Vagina (tissue), 2 donors: ENCODE measurements at places on chromosomes 6 and 20.

GRCh38 chr6:142195862-142196541 lies 48.9 kb downstream of the VTA1 start:
- no peak for DNase-seq
- H3K27me3 ChIP-seq = no peaks in the 10 kb centered on the region
- H3K27ac ChIP-seq = no peak overlapping the region
- no peak overlapping the region for H3K4me3 ChIP-seq
- peaks cover 4% of the 10 kb centered on the region for H3K4me1 ChIP-seq
- H3K36me3 ChIP-seq = peaks cover 15% of the 10 kb centered on the region

DNA sequence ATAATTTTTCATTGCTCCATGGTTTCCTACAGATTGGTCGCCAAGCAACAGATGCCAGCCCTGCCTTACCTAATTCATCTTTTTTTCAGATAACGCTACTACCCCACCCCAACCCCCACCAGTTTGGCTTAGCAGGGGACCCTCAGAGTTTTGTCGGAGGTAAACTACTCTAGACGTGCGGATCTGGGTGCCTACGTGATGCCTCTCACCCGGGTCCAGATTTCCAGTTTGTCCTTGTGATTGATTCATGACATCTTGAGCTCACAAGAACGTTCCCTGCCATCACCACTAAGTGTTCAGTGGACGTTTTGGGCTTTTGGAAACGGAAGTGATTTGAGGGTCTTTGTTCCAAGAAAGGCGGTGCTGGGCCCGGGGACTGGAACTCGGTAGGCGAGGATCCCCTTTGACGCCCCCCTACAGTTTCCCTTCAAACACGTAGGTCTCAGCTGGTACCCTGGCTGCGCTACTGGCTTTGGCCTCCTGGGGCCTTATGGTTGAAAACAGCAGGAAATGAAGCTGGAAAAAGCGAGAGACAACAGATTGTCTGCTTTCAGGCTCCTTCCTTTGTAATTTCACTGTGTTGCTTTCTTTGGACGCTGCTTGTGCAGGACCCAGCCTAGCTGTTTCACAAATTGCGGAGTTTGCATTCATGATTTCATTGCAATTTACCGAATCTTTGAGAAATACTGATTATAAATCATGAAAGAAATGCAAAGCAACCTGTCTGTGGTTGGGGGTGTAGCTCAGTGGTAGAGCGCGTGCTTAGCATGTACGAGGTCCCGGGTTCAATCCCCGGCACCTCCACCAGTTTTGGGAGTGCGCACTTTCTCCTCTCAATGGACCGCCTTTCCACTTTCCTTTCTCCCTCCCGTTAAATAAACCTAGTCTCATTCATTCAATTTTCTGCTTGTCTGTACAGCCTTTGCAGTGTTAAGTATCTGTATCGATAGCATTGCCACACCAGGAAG lies 81.0 kb downstream of the GPX5 start:
- no peak for DNase-seq
- no peaks in the 10 kb centered on the region for H3K27me3 ChIP-seq
- H3K36me3 ChIP-seq = no peaks in the 10 kb centered on the region
- H3K4me1 ChIP-seq = peaks cover 9% of the 10 kb centered on the region

DNA sequence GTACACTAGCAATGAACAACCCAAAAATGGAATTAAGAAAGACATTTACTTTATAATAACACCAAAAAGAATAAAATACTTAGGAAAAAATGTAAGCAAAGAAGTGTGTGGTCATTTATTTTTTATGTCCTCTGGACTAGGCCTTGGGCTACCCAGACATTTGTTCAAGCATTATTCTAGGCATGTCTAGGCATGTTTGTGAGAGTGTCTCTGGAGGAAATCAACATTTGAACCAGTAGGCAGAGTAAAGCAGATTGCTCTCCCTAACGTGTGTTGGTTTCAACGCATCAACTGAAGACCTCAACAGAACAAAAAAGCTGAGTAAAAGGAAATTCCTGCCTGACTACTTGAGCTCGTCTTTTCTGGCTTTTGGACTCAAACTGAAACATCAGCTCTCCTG lies 84.5 kb downstream of the ANKEF1 start:
- no peak overlapping the region for H3K27ac ChIP-seq
- no peaks in the 10 kb centered on the region for H3K36me3 ChIP-seq
- no peak for DNase-seq
- no peaks in the 10 kb centered on the region for H3K27me3 ChIP-seq
- no peak overlapping the region for H3K4me3 ChIP-seq

DNA sequence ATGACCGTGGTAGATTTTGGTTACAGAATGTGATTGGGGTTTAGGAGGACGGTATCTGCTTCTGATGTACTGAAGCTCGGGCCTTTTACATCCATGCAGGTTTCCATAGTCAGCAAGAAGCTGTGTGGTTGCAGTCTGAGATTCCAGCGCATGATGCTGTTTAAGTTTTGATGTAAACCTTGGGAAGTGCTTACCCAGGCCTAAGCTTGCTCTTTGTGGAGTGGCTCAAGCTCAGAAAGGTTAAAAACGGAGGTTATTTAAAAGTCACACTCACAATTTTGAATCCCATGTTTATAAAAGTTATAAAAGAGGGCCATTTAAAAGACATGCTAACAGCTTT lies 121.4 kb downstream of the TIAM2 start:
- H3K36me3 ChIP-seq = no peaks in the 10 kb centered on the region
- H3K27me3 ChIP-seq = no peaks in the 10 kb centered on the region
- H3K27ac ChIP-seq = no peak overlapping the region
- H3K4me1 ChIP-seq = no peaks in the 10 kb centered on the region
- no peak for DNase-seq

DNA sequence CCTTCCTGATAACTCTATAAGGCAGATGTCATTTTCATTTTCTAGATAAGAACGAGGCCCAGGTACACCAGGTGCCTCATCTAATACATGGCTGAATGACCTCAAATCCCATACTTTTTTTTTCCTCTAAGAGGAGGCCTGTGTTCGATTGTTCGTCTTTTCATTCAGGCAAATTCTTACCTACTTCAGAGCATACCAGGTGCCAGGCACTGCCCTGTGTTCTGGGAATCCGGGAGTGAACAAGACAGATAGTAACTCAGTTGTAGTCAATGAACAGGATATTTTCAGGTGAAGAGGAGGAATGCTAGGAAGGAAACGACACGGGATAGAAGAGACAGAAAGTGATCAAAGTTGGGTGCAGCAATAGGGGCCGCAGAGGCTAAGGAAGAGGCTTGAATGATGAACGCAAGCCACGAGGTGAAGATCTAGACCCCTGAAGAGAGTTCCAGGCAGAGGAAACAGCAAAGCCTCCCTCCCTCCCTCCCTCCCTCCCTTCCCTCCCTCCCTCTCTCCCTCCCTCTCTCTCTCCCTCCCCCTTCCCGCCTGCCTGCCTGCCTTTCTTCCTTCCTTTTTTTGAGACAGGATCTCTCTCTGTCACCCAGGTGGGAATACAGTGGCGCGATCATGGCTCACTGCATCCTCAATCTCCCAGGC lies 150.1 kb upstream of the ZNF217 start:
- H3K4me1 ChIP-seq = peaks cover 11% of the 10 kb centered on the region
- H3K27ac ChIP-seq = no peak overlapping the region
- no peak for DNase-seq

GRCh38 chr6:149694921-149695320 lies 23.0 kb downstream of the LATS1 start:
- peaks cover 24% of the 10 kb centered on the region for H3K4me1 ChIP-seq
- no peak overlapping the region for H3K4me3 ChIP-seq

DNA sequence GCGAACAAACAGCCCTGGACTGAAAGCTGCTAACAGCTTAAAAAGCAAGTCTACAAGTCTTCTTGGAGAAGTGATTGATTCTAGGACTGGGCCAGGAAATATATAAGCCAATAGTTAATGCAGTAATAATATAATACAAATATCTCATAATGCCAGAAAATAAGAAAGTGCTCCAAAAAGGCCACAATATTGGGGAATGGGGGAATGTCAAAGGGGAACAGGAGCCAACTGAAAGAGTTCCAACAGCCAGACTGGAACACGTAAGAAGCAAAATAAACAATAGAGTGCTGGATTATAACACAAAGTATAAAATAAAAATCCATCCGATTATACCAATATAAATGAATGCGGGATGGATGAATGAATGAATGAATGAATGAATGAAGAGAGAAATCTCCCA lies 295.8 kb downstream of the NRN1 start:
- no peak overlapping the region for H3K27ac ChIP-seq
- H3K36me3 ChIP-seq = no peaks in the 10 kb centered on the region
- no peak for DNase-seq
- no peak overlapping the region for H3K4me3 ChIP-seq

DNA sequence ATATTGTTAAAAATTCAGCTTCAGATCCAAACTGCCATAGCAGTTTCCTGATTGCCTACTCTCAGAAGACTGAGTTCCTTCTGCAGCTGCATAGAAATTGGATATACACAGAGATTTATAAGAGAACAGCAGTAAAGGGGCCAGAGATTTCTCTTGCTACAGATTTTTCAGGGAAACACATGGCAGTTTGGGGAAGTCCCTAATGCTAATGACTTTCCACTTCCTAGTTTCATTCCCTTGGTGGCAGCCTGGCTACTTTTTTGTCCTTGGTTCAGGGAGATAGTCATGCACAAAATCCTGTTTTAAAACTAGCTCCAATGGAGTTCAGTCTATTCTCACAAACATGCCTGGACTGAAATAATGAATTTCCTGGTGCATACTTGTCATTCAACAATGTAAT lies 125.3 kb upstream of the PLCB4 start:
- H3K27me3 ChIP-seq = no peaks in the 10 kb centered on the region
- H3K4me3 ChIP-seq = no peak overlapping the region
- H3K4me1 ChIP-seq = peaks cover 17% of the 10 kb centered on the region
- no peaks in the 10 kb centered on the region for H3K36me3 ChIP-seq

DNA sequence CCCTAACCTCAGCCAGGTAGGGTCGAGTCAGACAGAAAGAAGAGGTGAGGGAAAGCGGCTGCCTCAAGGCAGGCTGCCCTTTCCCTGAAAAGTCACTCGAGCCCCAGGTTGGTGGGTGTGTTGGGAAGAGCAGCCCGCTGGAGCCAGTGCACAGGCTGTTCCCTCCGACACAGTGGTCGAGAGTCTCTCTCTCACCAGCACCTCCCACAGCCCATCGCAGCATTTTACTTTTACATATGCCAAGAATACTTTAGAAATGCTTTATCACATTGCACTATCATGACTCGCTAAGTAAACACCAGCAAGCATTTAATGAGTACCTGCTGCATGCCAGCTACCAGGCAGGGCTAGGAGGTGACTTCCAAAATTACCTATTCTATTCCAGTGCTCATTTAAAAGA lies 1.7 kb downstream of the PRPH2 start:
- H3K27ac ChIP-seq = no peak overlapping the region
- no peak overlapping the region for H3K4me3 ChIP-seq
- peaks cover 3% of the 10 kb centered on the region for H3K4me1 ChIP-seq
- no peaks in the 10 kb centered on the region for H3K36me3 ChIP-seq
- DNase-seq = no peak

DNA sequence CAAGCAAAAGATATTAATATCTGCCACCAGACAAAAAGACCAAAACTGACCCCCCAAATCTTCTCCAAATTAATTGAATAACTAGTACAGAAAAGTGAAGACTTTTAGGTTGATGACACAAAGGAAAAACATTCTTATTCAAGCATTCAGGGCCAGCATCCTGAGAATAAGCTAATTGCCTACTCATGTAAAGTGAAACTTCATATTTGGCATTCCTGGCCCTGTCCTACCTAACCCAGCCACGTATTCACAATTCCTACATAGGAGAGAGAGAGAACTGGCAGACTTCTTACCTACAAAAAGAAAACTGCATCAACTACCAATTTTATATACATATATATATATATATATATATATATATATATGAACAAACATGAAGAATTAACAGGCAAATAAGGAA lies 4.9 kb upstream of the ASCC3 start:
- no peak overlapping the region for H3K4me3 ChIP-seq
- H3K27ac ChIP-seq = no peak overlapping the region
- no peak for DNase-seq
- no peaks in the 10 kb centered on the region for H3K36me3 ChIP-seq
- peaks cover 12% of the 10 kb centered on the region for H3K4me1 ChIP-seq
- H3K27me3 ChIP-seq = no peaks in the 10 kb centered on the region

DNA sequence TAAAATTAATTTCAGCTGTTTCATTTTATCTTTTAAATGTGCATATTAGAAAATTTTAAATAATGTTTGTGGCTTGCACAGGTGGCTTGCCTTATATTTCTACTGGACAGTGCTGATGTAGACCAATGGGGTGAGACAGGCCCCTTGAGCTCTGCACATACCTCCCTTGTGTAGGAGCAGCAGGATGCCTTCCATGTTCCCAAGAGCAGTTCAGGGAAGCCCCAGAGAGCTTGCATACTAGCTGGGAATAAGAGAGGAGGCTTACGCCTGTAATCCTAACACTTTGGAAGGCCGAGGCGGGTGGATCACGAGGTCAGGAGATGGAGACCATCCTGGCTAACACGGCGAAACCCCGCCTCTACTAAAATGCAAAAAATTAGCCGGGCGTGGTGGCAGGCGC lies 61.4 kb downstream of the RFPL4B start:
- no peaks in the 10 kb centered on the region for H3K36me3 ChIP-seq
- no peak overlapping the region for H3K4me3 ChIP-seq
- DNase-seq = no peak
- no peak overlapping the region for H3K27ac ChIP-seq

DNA sequence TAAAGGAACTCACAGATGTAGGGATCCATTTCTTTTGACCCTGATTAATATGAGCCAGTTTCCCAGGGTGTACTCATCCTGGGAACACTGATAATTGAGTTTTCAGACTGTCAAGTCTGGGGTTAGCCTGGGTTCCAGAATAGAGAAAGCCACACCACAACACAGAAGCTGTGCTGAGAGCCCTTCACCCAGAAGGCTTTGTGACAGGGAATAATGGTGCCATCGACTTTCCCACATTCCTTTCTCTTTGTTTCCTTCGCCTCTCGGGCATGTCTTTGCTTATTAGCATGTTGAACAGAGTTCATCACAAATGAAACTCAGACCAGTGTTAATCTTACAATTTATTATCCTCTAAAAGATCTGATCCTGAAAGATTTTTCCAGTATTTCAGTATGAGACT lies 95.0 kb downstream of the TCP11 start:
- no peak for DNase-seq
- H3K4me3 ChIP-seq = no peak overlapping the region
- no peaks in the 10 kb centered on the region for H3K36me3 ChIP-seq
- H3K4me1 ChIP-seq = peaks cover 86% of the 10 kb centered on the region
- H3K27ac ChIP-seq = peak overlapping the region; percentile 80

- H3K27me3 ChIP-seq = no peaks in the 10 kb centered on the region
- no peak overlapping the region for H3K4me3 ChIP-seq
- DNase-seq = no peak
- H3K27ac ChIP-seq = no peak overlapping the region
Measured at GRCh38 chr6:978937-979685, 286.2 kb upstream of the EXOC2 start.

DNA sequence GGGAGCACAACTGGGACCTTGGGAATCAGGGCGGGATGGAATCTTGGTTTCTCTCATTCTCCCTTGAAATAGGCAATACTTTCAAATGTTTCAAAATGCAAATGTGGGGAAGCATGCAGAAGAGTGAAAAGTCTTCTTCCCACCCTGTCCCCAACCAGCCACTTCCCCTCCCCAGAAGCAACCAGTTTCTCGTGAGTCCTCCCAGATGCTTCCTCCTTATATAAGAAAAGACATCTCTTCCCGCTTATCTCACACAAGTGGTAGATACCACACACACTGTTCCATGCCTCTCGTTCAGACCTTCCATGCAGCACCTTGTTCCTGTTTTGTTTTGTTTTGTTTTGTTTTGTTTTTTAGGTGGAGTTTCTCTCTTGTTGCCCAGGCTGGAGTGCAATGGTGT lies 25.1 kb downstream of the HCK start:
- no peak overlapping the region for H3K4me3 ChIP-seq
- H3K27me3 ChIP-seq = no peaks in the 10 kb centered on the region
- no peak overlapping the region for H3K27ac ChIP-seq
- no peaks in the 10 kb centered on the region for H3K4me1 ChIP-seq
- H3K36me3 ChIP-seq = no peaks in the 10 kb centered on the region
- DNase-seq = no peak
